Activated CD4-positive, CD25-positive, alpha-beta regulatory T cell treated with anti-CD3 and anti-CD28 coated beads, Interleukin-2, amount 50 U/mL, for 72 hours (primary cell): ENCODE measurements at places on chromosomes 13 and 19.

DNA sequence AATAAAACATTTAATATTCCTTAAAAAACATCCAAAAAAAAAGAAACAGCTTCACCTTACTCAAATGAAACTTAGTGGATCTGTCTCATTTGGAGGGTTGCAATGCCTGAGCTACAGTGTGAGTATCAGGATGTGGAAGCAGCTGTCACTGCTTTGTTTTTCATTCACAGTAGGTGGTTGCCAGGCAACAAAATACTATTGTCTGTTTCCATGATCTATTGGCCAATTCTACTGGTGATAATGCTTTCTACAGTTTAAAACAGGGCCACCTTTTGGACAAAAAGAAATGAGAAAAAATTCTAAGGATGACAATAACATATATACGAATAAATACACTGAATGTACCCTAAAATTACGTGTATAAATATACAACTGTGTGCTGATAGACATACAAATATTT is 3.0 kb downstream of the ENOX1 start:
- DNase-seq = no peak

DNA sequence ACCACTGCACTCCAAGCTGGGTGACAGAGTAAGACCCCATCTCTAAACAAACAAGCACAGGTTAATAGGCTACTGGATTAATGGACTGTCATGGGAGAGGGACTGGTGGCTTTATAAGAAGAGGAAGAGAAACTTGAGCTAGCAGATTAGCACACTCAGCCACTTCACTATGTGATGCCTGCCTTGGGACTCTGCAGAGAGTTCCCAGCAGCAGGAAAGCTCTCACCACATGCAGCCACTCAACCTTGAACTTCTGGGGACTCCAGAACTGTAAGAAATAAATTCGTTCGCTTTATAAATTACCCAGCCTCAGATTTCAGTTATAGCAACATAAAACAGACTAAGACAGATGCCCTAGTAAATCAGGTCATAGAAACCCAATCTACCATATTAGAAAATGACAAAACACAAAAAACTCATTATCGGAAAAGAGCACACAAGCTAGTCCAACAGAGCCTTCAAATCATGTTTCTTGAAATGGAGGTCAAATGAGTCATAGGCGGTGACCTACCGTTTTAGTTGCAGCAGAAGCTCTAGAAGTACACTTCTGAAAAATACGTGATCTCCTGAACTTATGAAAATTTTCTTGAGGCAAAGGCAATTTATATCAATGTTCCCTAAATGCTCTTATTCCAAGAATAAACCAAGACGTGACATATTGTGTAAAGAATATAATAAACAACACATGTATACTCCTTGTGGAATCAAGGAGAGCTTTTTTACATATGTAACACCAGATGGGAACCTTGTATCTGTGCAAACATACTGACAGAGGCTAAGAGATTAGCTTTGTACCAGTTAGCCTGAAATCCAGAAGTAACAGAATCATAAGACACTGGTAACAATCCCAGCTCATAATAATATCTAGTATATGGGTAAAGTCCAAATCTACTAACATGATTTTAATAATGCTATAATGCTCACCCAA is 340.9 kb upstream of the SGCG start:
- no peak for DNase-seq

DNA sequence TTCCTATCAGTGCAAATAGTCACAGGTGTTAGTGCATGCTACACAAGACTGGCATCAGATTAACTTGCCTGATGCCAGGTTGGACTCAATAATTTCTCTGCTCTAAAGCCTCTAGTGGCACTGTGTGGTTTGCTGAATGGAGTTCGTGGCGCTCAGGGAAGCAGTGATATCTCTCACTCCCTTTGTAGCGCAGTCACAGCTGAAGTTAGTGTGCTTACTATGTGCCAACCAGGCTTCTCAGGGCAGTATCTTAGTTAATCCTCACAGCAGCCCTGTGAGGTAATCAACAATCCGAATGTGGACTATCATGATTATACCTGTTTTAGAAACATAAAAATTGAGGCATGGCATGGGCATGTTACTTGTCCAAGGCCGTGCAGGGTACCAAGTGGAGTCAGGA is 190.3 kb downstream of the LMO7 start:
- DNase-seq = no peak

DNA sequence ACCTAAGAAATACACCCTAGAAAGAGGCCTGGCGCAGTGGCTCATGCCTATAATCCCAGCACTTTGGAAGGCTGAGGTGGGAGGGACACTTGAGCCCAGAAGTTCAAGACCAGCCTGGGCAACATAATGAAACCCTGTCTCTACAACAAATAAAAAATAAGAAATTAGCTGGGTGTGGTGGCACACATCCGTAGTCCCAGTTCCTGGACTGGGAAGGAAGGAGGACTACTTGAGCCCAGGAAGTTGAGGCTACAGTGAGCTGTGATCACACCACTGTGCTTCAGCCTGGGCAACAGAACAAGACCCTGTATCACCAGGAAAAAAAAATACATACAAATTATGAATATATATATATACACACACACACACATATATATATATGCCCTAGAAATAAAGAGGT is 42.7 kb downstream of the PHF11 start:
- DNase-seq = no peak

GRCh38 chr19:16938211-16938610 is 49.4 kb downstream of the F2RL3 start:
- DNase-seq = no peak

GRCh38 chr13:21849323-21849722 is 178.4 kb downstream of the FGF9 start:
- DNase-seq = no peak

GRCh38 chr19:39802958-39803357 is 24.3 kb downstream of the LEUTX start:
- DNase-seq = no peak

GRCh38 chr19:5850743-5851293 is 431 bp downstream of the FUT3 start:
- no peak for DNase-seq

DNA sequence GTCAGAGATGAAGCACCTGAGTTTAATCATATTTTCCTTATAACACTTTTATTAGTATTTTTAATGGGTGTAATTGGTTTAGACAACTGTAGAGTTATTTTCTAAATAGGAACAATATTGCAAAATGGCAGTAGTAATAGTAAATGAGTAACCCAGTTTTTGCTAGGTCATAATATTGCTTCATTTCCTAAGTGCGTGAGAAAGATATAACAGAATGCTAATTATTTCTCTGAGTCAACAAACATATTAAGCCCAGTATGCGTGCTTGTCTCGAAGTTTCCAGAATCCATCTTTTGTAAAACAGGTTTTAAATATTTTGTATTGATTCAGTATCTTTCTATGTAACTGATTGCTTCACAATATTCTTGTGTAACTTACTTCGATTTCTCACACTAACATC is 315.3 kb downstream of the MYO16 start:
- DNase-seq = no peak

GRCh38 chr19:7471696-7472615 is 16.9 kb downstream of the PEX11G start:
- no peak for DNase-seq

- DNase-seq = no peak
Observed at GRCh38 chr13:113150550-113151365, 7.7 kb upstream of the PROZ start.

- DNase-seq = no peak
Observed at GRCh38 chr13:70347947-70348620, 239.8 kb upstream of the KLHL1 start.

DNA sequence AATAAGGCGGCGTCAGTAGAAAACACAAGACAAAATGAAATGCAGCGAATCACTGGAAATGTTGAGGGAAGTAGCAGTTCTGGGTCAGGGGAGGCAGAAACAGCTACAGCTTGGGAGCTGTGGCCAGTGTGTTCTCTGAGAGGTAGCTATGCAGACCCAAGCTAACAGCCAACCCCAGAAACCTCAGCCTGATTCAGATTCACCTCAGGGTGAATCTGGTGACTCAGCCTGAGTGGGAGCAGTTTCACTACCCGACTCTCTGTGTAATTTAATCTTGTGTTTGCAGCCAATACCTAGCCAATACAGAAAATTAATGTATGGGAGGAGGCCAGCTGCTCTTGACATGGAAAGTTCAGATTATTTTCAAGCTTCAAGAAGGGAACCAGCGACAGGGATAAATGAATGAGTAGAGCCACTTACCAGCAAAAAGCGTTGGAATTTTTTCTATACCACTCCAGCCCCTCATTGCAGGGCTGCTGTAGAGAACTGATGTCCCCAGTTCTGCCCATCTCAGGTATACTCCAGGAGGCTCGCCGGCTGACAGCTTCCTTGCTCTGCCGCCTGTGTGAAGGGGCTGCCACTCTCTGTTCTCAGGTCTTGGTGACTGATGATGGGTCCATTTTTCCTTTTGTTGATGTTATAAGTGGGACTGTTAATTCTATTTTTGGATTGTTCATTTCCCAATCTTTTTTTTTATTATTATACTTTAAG is 8.9 kb downstream of the IGFL3 start:
- no peak for DNase-seq

DNA sequence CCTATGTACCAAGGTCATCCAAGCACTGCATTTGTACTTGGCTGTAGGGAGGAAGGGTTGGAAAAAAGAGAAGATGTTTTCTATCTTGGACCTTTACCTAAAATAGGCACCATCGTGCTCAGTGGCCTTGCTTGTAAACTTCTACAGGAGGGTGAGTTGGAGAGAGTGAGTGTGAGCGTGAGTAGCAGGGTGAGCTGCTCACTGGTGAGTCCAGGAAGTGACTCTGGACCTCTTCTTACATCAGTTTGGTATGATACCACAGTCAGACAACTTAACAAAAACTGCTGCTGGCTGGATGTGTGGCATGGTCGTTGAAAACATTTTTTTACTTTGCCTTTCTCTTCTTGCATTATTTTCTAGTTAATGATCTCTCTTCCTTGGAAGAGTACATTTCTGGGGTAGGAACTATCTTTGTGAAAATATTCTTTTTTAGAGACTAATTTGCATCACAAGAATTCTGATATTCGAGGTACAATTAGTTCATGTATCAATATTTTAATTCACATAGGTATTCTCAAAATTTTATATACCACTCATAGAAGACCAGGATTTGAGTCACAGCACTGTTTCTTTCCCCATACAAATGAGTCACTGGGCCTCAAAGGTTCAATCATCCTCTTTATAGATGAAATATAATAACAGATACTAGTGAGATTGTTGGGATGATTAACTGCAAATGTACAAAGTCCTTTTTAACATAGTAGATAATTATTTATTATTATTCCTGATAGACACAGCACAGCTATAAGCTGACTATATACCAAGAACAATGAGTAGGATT is 651 bp downstream of the SERPINE3 start:
- no peak for DNase-seq

GRCh38 chr13:33206425-33206824 is 79.1 kb downstream of the STARD13 start:
- no peak for DNase-seq

GRCh38 chr19:35206379-35206778 is 22.2 kb downstream of the FAM187B start:
- no peak for DNase-seq

DNA sequence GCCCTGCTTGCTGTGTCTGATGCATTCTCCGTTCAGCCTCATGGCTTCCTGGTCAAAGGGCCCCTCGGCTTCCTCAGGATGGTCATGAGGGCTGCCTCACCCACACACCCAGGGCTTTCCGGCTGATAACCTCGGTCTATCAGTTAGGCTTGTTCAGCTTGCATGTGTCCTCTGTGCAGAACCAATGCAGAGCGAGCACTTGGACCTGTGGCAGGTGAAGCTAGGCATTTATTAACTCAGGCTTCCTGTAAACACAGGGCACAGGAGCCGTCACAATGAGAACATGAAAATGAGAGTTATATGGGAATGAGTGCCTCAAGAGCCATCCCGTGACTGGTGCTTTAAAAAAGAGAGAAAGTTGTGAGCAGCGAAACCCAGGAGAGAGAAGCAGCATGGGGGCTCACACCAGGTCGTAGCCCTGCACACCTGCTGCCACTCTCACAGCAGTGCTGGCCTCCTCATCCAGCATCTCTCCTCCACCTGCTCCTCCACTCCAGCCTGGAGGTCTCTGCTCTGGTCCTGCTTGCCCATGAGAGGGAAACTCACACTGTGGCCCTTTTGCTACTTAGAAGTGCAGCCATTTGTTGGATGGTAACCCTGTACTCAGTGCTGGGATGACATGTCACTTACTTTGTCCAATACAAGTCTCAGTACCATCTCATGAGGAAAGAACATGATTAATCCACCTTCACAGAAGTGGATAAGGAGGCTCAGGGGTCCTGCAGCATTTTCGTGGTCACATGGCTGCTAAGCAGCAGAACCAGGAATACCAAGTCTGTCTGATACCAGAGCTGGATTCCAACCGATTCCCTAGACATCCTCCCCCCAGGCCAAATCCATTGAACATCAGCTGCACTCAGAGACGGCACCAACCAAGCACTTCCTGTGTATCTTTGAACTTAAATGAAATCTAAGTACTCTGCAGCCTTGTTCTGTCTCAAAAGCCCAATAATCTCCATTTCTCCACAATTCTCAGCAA is 50.5 kb upstream of the IRS2 start:
- no peak for DNase-seq

GRCh38 chr19:35460608-35461007 is 12.6 kb downstream of the FFAR2 start:
- no peak for DNase-seq

DNA sequence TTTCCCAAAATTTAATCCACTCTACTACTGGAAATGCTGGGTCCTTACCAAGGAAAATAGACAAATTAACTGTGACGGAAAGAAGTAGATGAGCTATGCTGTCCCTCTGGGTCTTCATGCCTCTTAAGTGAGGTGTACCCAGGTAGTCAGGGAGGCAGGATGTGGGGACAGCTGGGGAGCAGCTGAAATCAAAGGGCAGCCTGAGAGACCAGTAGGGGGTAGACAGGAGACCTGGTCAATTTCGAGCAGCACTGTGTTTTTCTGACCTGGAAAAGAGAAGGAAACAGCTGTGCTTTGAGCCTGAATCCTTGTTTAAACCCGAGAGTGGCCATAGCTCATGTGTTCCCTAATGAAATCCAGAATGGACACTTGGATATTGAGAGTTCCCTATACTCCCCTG is 587.3 kb downstream of the EFNB2 start:
- no peak for DNase-seq

DNA sequence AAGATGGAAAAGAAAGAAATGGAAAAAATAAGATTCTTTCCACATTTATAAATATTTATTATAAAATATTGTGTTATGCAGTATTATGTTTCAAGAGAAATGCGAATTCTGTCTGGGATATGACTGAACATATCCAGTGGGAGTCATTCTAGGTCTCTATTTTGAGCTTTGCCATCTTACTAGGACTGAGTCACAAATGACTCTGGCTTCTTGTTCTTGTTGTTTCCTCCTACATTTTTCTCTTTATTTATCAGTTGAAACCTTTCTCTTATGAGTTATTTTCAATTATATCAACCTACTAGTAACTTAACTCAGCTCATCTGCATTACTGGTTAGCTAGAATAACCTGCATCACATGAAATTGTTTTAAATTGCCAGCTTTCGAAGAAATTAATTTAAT is 1247.3 kb downstream of the SLITRK1 start:
- no peak for DNase-seq
